Heart right ventricle (tissue), 16 donors: ENCODE measurements at places on chromosomes 13 and 19.

GRCh38 chr13:91079176-91079575 is 268.3 kb upstream of the MIR17HG start:
- H3K4me1 ChIP-seq = no peaks in the 10 kb centered on the region
- no peak overlapping the region for H3K27ac ChIP-seq
- H3K4me3 ChIP-seq = no peak overlapping the region
- H3K36me3 ChIP-seq = no peaks in the 10 kb centered on the region
- DNase-seq = no peak
- H3K27me3 ChIP-seq = no peaks in the 10 kb centered on the region

GRCh38 chr13:75959861-75960481 is 323.8 kb downstream of the LMO7 start:
- H3K4me3 ChIP-seq = no peak overlapping the region
- no peak overlapping the region for H3K27ac ChIP-seq
- DNase-seq = no peak
- H3K4me1 ChIP-seq = no peaks in the 10 kb centered on the region
- no peaks in the 10 kb centered on the region for H3K27me3 ChIP-seq

GRCh38 chr13:38970380-38971051 is 20.1 kb downstream of the STOML3 start:
- H3K27ac ChIP-seq = no peak overlapping the region
- peaks cover 3% of the 10 kb centered on the region for H3K27me3 ChIP-seq
- no peaks in the 10 kb centered on the region for H3K36me3 ChIP-seq
- DNase-seq = no peak
- H3K4me1 ChIP-seq = no peaks in the 10 kb centered on the region

DNA sequence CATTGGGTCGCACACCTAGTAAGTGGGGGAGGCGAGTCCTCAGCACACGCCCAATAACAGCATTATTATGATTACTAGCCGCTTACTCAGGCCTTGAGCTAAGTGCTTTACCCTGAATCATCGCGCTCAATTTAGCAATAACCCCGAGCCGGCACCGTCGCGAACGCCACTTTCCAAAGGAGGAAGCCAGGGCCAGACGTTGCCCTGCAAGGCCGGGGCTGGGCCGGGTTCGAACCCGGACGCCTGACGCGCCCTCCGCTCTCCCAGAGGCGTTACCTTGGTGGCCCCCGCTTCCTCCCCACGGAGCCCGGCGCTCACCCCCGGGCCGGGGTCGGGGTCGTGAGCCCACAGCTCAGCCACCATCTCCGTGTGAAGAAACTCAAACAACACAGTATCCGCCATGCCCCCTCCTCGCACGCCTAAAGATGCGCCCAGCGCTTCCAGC is at the start of gene TRAPPC6A:
Gene TRAPPC6A (minus strand): TSS at position 421 of the 445 bp plus-strand sequence. CDS start 19 bp downstream, at position 402.
- H3K36me3 ChIP-seq = no peaks in the 10 kb centered on the region
- H3K4me1 ChIP-seq = peaks cover 10% of the 10 kb centered on the region
- DNase-seq = no peak
